ENCODE measurements at places on chromosomes 4 and X. TPM values are rescaled to one million over a fixed set of nuclear protein-coding genes. Genes with fewer than 3 reads are reported as not detected.
A peak's percentile ranks its signal among the peaks of the same experiment; 100 is the strongest.

The GLRA2 gene
- not detected for total RNA-seq

DNA sequence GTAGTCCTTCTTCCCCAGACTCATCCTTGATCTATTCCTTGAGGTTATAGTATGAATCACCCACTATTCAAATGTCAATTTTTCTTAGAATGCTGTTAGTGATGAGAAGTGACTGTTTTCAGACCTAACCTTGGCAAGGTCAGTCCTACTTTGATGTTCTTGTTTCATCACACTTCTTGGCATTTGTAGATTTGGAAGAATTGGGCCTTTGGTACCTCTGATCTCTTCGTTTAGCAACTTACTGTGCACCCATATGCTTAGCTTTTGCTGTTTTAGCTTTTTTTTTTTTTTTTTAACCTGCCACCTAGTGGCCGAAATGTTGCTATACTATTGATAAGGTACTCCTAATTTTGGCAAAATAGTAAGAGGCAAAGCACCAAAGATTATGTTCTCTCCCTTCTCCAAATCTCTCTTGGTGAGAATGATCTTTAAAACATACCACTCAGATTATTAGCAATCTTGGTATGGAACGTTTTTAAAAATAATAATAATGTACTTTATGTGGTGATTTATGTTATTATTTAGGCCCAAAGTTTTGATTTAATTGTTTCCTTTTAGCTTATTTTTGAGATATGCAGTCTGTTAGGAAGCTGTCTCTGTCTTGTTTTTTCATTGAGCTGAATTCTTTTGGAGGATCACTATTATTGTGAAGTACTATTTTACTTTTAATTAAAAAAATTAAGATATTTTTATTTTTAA lies 16.6 kb downstream of the DCK start:
- ATAC-seq = peak; percentile 36

GRCh38 chr4:5340991-5341451 lies 289.7 kb downstream of the STK32B start:
- ATAC-seq = no peak

GRCh38 chr4:159185591-159186023 lies 82.7 kb downstream of the RAPGEF2 start:
- ATAC-seq = no peak

DNA sequence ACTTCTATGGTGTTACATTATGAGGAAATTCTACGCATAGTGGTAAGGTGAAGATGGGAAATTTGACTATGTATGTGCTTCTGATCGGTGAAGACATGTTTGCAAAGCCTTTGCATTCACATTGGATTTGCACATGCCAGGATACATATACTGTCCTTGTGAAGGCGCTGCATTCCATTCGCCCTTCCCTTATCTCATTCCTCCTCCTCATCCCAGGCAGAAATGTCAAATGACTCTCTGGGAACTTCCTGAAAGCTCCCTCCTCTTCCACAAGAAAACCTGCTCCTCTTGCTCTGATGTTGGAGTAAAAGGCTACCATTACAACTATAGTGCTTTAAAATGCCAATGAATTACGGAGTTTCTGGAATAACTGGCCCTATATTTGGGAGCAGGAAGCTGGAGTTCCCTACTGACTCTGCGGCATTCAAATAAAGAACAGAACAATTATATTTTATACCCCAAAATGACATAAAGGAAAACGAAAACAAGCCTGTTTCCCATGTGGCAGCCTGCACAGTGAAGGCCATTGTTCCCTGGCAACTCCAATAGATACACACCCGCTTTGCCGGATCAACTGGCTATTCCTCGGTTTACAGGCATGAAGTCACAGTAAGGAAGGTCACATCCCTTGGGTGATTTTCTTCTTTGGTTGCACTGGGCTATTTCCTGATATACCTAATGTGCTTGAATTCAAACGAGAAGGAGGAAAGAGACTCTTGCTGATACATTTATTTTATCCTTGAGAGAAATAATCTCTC lies 84.5 kb downstream of the AREG start:
- ATAC-seq = no peak

DNA sequence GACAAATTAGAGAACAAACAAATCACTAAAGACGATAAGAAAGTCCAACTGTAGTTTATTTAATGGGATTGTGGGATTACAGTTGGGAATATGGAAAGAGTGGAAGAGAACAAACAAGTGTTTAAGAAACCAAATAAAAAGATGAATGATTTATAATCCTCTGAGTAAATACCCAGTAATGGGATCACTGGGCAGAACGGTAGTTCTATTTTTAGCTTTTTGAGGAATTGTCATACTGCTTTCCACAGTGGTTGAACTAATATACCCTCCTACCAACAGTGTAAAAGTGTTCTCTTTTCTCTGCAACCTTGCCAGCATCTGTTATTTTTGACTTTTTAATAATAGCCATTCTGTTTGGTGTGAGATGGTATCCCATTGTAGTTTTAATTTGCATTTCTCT lies 15.0 kb downstream of the C4orf51 start:
- ATAC-seq = no peak

DNA sequence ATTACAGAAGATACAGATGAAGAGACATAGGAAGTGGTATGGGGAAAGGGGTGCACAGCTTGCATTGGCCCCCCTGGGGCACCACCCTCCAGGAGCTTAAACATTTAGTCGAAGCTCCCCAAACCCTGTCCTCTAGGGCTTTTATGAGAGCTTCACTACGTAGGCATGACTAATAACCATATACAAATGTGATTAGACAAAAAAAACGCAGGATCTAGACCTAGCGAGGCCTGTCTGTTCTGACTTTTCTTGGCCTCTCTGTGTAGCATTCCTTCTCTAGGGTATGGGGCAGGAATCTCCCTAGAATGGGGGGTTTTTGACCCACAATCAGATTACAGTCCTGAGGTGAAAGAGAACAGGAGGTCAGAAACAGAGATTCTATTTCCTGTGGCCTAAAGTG lies 293.7 kb upstream of the GALNTL6 start:
- ATAC-seq = no peak

GRCh38 chr4:126306152-126306869 lies 991.6 kb downstream of the FAT4 start:
- ATAC-seq = peak; percentile 88

DNA sequence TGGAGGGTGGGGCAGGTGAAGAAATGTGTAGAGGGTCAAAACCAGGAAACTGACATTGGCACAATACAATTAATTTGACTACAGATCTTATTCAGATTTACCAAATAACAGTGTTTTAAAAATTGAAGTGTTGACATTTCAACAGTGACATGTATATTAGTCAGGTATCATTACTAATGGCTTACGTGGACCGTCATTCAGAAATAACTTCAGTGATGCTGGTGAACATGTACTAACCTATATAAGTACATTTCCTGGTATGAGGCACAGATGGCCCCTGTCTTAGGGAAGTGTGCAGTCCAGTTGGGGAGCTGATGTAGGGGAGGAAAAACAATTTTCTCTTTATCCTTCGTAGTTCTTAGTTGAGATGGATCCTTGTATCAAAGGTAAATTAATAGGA lies 22.3 kb upstream of the MAOA start:
- no peak for ATAC-seq

The RBM46 gene
- 0.08 TPM for total RNA-seq

The GLUD2 gene
- 1.1 TPM for total RNA-seq

The AADAT gene
- 7.3 TPM for total RNA-seq

The TCEAL3 gene
- 99.6 TPM for total RNA-seq

- ATAC-seq = no peak
These were observed 622.7 kb downstream of the PCDH18 start for GRCh38 chr4:136909626-136910025.

- no peak for ATAC-seq
These were observed 71.4 kb upstream of the TTC29 start for GRCh38 chr4:147017081-147017480.

DNA sequence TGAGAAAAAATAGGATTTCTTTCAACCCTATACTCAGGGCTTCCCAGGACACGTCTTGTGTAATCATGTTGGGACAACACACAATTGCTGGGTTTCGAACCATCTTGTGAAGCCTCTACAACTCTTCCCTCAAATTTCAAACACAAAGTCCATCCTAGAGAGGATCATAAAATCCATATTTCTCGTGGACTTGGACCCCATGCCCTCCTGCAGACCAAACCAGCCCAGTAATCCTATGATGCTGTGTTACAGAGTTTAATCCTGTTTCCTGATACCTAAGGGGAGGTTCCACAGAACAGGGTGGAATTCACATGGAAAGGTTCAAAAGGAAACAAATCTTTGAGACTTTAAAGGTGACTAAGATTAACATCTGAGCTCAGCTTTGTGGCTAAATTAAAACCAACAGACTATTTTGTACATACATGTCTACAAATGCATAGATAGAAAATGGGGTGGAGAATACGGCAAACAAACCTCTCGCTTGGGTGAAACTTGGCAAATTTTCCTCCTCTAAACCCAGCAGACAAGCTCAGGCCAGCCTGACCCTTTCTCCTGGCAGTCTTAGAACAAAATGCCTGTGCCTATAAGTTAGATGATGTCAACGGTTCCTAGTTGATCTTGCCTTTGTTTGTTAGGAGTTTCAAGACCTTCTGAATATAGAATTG lies 38.1 kb downstream of the EGFL6 start:
- no peak for ATAC-seq

DNA sequence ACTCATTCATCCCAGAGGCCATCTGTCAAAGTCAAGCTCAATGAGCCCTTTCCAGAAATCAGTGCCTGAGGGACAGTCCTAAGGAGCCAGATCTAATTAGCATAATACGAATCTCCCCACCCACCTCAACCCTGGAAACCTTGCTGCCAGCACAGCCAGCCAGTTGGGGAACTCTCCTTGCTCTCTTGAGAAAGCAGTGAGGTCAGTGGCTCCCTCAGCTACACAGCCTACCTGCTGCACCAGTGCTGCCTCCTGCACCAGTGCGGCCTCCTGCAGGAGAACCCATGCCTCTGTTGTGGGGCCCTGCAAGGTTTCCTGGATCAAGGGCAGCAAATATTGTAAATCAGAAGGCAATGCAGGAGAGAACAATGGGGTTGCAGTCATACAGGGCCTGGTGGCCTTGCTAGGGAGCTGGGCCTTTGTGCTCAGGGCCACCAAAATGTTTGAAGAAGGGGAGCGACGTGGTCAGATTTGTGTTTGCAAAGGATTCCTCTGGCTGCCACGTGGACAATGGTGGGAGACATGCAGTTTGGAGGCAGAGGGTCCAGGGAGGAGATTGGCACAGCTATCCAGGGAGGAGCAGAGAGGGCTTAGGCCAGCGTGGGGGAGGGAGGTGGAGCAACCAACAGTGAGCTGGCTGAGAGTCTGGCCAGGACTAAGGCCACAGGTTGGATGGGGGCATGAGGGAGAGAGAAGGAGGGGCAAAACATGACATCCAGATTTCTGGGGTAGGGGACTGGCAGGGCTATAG lies 124.3 kb upstream of the MAMLD1 start:
- no peak for ATAC-seq

DNA sequence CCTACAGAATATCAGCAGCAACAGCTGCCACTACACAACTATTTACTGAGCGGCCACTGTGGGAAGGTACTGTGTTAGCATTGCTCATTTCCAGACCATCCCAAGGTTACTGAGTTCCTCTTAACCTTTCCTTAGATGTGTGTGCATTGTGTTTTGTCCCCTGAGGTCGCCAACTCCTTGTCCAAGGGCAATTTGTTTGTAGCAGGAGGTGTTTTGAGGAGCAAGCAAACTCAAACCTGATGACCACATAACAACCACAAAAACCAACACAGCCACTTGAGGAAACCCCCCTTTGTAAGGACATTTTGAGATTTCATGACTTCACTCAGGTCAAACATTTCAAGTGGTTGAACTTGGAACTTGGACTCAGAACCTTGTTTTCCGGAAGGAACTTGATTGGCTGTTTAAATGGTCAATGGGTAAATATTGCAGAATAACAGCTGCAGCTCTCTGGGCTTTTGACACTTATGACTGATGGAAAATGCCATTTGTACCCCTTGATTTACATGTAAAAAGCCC lies 122.3 kb downstream of the MID1IP1 start:
- ATAC-seq = no peak

The IL3RA gene
- total RNA-seq = 7.0 TPM

The HOPX gene
- 10.2 TPM for total RNA-seq

GRCh38 chr4:104941661-104942062 lies 205.0 kb upstream of the TET2 start:
- no peak for ATAC-seq

DNA sequence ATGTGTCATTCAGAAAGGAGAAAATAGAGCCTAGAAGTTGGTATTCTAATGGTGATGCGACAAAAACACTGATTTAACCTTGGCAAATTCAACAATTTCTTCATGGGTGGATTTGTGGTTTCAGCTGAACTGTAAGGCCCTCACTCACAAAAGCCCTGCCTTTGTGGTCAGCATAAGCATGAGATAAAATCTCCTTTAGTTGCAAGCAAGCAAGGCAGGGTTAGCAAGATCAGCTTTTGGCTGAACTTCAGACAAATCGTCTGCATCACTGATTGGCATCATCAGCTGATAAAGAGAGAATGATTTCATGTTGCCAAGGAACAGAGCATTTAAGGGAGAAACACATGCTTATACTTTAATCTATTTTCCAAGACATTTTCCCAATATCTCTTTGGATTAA lies 2582.2 kb downstream of the PCDH7 start:
- ATAC-seq = no peak

The PPP2R2C gene
- 0.94 TPM for total RNA-seq

- ATAC-seq = no peak
These were observed 7.6 kb downstream of the ZIC3 start for GRCh38 chrX:137573324-137574101.

DNA sequence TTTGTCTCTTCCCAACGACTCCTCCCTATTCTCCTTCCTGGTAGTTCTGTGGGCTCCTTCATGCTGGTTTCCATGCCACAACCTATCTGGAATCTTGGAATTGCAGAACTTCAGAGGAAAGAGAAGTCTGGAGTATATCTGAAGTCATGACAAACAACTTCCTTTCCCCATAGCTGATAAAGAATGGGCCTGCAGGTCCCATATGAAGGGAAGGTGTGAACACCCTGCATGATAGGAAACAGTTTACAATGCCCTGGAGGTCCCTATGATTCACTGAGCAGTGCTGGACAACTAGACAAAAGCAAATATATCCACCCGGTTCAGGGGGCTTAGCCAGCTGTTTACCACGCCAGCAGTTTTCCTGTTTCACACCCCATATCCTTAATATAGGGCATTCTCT lies 19.4 kb downstream of the FAM9C start:
- ATAC-seq = no peak

GRCh38 chr4:183163135-183163534 lies 64.1 kb downstream of the WWC2 start:
- ATAC-seq = no peak

- ATAC-seq = peak; percentile 41
These were observed 496.9 kb upstream of the DIPK2B start for GRCh38 chrX:45697591-45697990.

The SULT1B1 gene
- total RNA-seq = 1.3 TPM

All from gastroesophageal sphincter (tissue), 4 donors.